ENCODE measurements at places on chromosomes 5 and 9.

DNA sequence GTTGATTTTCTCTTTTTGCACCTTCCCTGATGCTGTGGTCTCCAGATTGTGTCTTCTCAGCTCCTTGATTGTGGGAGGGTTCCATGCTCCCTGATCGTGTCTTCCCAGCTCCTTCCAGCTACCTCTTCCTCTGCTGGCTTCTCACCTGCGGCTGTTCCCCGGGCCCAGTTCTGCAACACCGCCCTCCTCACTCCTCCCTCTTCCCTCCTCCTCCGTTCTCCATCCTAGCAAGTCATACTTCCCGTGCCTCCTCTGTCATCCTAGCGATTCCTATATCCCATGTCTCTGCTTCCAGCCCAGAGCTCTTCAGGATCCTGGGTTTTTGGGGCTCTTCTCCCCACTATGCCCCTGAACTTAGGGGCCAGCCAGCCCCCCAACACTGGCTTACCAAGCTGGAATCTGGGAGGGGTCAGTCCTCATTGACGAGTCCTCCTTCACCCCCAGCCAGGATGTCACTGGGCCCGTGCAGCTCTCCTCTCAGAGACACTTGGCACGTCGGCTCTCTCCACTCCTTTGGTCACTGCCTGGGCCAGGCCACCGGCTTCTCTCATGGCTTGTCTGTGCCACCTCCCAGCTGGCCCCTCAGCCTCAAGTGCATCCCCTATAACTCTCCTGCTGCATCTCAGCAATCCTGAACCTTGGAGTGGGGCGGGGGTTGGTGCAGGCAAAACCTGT, 255.4 kb upstream of the MVB12B start:
- DNase-seq = no peak

DNA sequence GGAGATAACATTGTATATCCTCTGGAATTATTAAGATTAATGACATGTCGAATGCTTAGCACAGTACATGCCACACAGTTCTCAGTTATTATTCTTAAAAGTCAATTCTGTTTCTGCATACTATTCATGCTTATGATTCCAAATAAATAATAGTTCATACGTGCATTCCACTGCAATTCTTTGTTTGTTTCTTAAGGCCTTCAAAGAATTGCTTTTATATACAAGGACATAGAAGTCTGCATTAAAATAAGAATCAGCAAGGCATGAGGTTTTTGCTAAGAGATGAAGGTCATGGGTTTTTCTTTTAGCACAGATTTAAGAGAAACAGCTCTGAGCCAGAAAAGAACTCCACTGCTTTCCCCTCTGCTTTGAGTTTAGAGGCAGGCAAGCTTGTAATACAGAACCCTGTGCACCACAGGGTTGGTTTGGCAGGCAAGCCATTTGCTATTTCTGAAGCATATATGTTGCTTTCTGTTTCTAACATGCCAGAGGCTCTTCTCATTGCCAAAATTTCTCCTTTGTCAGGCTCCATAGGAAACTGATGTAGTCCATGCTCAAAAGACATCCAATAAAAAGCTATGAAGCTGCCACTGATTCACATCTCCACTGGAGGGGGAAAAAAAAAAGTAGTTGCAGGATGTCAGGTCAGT, 420.6 kb upstream of the TYRP1 start:
- DNase-seq = no peak

DNA sequence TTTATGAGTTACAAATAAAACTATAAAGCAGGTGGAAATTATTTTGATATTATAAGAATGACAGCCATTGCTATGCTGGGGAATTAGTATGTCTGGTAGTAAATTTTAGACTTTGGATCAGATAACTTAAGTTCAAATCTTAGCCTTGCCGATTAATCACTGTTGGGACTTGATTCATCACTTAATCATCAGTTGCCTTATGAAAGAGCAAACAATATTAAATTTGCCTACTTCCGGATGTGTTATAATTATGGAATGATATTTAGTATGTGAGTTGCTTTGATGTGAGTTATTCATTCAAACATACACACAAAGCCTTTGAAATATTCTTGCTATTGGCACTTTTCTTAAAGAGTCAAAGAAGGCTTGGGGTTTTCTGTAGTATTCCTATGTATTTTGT, 717.7 kb downstream of the BRINP1 start:
- DNase-seq = no peak

- peak; percentile 81 for DNase-seq
Observed at GRCh38 chr9:16133556-16134227, 580.8 kb downstream of the CCDC171 start.

DNA sequence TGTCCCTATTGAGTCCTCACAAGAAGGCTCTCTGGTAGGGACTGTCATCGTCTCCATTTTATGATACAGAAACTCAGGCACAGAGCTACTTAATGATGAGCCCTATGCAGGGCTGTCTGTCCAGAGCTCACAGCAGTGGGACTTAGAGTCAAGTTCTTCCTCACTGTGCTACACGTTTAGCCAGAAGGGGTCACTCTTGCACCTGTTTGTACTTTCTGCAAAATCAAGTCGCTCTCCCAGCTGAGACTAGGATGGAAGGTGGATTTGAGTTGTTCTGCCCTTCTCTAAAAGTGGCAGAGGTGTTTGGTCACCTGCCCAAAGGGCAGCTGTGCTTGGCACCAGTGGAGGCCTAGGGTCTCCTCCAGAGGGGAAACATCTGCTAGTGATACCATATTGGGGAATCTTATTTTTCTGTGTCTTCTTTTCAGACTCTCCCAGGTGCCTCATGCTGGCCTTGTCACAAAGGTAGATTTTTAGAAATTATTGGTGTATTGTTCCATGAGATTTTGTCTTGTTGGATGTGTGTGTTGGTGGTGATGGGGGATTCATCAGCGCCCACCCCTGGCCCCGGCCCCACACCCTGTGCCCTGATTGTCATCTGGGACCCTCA, 104.2 kb downstream of the PPARGC1B start:
- peak; percentile 80 for DNase-seq

GRCh38 chr5:173719731-173720082, 103.3 kb upstream of the BOD1 start:
- DNase-seq = peak; percentile 95

DNA sequence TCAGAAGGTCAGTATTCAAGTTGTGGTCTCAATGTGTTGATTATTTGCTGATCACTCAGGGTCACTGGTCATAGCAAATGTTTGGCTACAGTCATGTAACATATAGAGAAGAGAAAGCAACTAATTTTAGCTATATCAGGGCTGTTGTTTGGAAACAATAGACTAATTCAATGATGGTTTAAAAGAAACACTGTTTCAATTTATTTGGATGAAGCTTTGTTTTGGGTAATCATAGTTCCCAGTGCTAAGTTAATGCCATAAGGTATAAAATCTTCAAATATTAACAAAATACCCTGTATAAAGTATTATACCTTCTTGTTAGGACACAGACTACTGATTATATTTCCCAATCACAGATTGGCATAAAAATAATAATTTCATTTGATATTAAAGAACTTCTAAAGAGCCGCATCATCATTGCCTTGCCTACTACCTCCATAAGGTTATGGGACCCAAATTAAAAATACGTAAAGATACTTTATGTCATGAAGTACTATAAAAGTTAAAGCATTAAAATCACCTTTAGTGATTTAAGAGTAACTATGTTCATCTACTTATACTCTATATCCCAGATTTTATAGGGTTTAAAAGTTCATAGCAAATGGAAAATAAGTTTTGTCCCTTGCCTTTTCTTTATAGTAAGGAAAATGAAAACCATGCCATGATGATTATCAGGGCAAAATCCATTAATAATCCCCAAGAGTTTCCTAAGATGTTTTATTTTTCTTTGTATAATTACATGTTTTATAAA, 6.0 kb downstream of the NR3C1 start:
- no peak for DNase-seq

DNA sequence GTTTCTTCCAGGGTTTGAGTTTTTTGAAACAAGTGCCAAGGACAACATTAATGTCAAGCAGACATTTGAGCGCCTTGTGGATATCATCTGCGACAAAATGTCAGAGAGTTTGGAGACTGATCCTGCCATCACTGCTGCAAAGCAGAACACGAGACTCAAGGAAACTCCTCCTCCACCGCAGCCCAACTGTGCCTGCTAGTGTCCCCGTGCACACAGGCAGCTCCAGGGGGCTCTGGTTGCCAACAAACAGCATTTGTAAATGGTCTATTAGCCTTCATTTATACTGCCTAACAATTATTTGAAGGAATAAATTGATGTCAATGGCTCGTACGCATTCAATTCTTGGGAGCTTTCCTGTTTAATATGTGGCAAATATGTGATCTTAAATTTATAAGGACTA, 268.3 kb downstream of the RAB3C start:
- DNase-seq = no peak

DNA sequence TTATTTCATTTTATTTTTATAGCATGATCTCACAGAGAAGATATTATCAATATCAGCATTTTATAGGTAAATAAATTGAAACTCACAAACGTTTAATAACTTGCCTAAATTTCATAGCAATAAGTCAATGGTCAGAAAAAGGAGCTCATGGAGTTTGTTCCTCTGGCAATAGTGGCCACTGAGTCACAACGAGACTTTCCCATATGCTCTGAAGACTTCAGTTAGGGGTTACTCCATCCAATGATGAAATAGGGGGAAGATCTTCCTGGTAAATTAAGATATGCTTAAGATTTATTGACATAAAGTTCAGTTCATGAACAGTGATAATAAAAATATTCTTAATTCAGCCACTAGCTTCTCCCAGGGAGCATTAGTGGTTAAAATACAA, 43.5 kb upstream of the HTR4 start:
- no peak for DNase-seq

DNA sequence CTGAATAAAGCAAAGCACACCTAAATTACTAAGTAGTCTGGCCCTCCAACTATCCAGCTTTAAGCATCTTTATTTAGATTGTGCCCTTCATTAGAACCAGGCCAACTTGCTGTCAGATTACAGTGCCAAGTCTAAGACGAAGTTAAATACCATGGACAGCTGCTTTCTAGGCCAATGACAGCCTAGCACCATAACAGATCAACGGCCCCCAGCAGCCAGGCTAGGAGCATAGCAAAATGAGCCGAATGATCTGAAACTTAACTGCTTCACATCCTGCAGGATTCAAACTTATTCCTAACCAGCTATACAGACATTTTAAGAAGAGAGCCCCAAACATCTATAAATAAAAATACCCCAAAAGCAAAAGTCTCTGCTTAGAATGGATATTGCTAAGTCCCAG, 6.8 kb downstream of the SLC24A2 start:
- DNase-seq = peak; percentile 26

DNA sequence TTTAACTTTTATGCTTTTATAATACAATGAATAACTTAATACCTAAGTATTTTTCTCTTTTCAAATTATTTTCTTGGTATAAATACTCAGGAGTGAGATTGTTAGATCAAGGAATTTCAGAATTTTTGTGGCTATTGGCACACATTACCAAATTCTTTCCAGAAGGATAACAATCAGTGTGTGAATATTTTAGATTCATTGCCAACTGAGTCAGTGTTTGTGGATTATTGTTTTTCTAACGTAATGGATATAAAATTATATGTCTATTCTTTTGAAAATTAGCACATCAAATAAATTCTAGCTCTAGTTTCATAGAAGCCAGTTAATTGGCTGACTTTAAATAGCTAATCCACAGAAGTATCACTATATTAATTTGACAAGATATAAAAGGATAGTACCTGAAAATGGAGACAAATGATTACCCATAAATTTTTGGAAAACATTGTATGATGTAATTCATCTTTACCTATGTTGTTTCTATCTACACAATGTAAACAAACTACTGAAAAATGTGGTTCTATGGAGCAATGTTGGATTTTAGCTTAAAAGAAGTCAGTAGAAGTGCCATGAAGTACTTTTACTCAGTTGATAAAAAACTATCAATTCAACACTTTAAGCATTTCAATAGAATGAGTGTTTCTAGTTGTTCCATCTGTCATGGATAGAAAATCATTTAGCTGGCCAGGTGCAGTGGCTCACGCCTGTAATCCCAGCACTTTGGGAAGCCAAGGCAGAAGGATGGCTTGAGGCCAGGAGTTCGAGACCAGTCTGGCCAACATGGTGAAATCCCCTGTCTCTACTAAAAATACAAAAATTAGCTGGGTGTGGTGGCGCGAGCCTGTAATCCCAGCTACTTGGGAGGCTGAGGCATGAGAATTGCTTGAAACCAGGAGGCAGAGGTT, 185.1 kb downstream of the ADAMTSL1 start:
- DNase-seq = peak; percentile 32

DNA sequence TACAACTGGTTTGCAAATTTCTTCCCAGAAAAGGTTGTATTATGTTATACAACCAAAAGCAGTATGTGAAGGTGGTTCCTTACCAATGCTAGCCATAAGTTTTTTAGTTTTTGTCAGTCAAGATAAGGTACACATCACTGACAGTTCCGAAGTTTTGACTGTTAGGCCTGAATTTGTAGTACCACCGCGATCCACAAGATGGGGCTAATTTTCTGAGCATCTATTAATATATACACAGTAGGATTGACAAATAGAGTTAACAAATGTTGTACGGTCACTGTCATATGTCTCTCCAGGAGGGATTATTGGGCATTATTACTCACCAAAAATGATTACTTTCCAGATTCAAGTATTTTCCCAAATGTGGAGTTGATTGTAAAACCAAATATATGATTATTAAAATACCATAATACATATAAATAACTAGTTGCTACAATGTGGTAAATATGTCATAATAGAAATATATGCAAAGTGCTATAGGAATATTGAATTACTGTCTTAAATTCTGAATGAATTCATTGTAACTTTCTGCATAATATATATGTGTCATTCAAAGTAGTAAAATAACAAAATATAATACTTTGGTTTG, 28.4 kb upstream of the LRRC19 start:
- peak; percentile 59 for DNase-seq

- DNase-seq = no peak
Observed at GRCh38 chr9:133111808-133112662, 9.0 kb downstream of the RALGDS start.

DNA sequence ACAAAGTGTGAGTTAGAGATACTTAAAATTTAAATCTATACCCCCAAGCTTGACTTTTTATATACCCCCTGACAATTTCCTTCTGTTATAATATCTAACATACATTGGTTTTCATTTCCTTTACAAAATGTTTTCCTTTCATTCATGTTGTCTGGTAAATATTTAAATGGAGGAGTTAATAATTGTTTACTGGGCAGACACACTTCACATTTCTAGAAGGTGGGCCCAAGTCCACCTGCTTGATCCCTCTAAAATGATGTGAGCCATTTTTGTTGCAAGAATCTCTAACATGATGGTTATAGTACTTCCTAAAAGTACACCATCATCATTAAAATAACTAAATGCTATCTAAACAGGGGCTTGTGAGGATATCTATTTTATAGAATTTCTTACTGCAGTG, 155.9 kb downstream of the FAM174A start:
- DNase-seq = no peak

DNA sequence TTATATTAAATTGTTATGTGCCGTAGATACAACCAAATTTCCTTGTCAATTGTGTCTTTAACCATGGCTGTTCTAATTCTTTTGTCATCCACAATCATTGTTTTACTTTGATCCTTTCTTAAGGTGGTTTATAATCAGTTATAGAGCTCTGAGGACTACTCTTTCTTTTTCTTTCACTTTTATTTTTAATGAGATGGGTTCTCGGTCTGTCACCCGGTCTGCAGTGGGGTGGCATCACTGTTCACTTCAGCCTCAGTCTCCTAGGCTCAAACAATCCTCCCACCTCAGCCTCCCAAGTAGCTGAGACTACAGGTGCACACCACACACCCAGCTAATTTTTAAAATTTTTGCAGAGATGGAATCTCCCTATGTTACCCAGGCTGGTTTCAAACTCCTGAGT, 74.2 kb downstream of the ANXA2R start:
- no peak for DNase-seq

Data from NCI-H69 (cell line).